SHP77 treated with DMSO at 0.1 percent for 48 hours (cell line): ENCODE measurements at places on chromosomes 7 and 10.

DNA sequence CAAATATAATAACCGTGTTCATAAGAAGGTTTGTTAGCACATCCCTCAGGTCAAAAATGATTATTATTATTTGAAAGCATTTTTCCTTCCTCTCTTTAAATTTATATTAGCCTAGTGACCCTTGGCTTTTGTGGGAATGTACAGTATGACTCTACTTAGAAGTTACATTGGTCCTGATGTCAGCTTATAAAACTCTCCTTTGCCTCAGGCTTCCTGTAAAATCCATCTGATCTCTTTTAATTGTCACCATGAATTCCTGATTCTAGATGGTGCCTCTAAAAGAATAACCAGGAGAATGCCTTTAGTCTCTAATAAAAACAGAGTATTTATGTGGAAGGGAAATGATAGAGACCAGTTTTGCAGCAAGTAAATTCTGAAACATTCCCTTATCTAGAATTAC is 1134.4 kb downstream of the XPNPEP1 start:
- no peak for DNase-seq

DNA sequence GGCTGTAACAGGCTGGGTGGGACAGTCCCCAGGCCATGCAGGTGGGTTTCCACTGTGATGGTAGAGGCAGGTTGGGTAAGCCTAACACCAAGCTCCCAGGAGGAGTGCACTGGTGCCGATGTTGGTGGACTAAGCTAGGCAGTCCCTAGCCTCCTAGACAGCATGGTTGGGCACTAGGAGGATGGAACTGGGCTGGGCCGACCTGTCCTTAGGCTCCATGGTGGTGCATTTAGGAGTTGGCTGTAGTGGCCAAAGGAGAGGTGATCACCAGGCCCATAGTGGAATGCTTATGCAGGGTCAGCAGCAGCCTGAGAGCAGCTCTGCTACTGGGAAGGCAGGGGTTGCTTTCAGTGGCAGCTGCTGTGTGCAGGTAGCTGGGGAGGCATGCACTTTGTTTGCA is 247.7 kb upstream of the CNTNAP2 start:
- no peak for DNase-seq

DNA sequence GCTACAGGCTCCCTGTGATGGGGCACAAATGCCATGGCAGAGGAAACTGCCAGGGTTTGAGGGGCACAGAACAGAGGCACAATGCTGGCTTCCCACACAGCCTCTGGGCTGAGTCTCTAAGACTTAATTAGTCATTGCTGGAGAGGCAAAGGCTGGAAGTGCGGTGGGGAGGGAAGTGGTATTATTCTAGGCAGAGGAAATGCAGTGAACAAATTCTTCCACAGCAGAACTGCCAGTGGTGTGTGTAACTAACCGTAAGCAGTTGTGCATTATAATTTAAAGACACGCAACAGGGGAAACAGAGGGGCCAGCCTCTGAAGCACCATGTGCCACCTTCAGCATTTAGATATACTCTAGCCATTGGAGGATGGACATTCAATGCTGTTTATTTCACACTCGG is 12.8 kb downstream of the ICA1 start:
- no peak for DNase-seq

DNA sequence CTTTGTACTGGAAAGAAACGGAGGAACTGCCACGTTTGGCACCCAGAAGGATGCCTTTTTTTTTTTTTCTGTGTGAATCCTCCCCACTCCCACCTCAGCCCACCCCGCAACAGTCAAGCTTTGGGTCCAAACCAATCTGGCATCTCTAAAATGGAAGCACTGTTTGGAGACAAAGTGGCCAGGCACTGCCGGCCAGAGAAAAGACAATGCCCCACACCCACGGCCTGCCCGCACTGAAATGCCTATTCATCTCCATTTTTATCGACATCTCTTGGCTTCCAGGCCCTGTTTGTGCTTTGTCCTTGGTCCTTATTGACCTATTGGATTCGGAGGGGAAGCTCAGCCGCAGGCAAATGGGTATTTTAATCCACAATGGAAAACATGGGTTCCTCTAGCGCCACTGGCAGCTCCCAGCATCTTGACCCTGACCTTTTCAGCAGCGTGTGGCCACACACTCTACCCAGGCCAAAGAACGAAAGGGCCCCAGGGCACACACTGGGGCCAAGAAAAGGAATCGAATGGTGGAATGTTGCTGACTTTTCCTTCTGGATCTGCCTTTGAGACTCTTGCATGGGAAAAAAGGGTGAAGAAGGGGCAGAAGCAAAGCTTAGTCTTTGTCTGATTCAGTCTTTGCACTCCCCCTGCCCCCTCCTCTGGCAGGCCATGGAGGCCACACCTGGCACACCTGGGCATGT is 162.6 kb upstream of the CDCA7L start:
- DNase-seq = no peak

- no peak for DNase-seq
These were observed 4.1 kb upstream of the ARHGAP22 start for GRCh38 chr10:48608976-48609375.

- no peak for DNase-seq
These were observed 108.6 kb upstream of the COL1A2 start for GRCh38 chr7:94286111-94286510.
